CD14-positive monocyte (primary cell): ENCODE measurements at places on chromosomes 12 and 14. TPM values are rescaled to one million over a fixed set of nuclear protein-coding genes. Genes with fewer than 3 reads are reported as not detected.
A peak's percentile ranks its signal among the peaks of the same experiment; 100 is the strongest.

DNA sequence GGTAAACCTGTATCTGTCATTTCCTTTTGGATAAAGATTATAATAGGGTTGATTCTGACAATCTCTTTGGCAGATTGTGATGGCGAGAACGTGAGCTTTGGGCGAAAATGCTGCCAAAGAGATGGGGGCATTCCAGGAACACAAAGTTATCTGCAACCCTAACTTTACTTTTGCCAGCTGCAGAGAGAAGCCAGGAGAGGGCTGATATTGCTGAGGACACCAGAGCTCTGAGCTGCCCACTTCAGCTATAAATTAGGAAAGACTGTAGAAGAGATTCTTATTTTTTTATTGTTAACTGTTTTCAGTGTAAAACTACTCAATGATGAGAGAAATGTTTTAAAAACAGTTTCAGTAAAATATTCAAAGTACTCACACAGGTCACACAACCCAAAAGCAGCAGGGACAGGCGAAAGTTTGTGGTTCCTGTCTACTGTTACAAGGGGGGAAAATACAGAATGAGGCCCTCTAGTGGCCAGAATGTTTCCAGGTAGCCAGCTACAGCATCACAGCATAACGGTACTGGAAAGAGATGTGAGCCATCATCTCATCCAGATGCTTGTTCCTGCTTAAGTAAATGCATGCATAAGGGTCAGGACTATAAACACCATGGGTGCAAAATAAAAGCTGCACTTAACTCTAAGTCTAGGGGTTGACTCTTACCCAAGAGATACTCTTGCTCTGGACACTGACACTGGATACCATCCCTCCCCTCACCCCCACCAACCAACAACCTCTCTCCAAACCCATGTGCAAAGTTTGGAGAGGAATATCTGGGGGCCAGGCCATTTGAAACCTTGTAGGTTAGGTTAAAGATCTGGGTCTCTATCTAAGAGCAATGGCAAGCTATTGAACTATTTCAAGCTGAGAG lies 498.4 kb downstream of the RMST start:
- H3K27me3 ChIP-seq: no peaks in the 10 kb centered on the region
- no peaks in the 10 kb centered on the region for H3K4me1 ChIP-seq
- no peak for DNase-seq
- H3K4me3 ChIP-seq: no peak overlapping the region
- no peak overlapping the region for H3K27ac ChIP-seq

GRCh38 chr14:84891404-84891803 lies 638.5 kb upstream of the FLRT2 start:
- no peaks in the 10 kb centered on the region for H3K36me3 ChIP-seq
- no peak for DNase-seq
- no peak overlapping the region for H3K27ac ChIP-seq

DNA sequence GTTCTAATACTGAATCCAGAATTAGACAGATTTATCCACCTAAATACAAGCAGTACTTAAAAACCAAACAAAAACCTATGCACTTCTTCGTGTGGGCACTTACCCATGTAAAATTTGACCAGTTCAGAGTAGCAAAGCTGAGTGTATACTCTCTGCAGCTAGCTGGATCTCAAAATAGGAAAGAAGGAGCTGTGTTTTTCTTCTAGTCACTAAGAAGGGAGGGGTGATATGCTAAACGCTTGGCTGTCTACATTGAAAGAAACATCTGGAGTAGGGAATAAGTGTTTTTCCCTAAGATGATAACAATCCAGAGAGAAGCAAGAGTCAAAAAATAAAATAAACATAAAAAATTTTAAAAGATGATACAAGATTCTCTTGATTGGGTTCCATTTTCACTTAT lies 20.0 kb downstream of the RBMS2 start:
- DNase-seq: no peak
- H3K36me3 ChIP-seq: no peaks in the 10 kb centered on the region
- H3K27ac ChIP-seq: no peak overlapping the region
- no peak overlapping the region for H3K4me3 ChIP-seq
- H3K4me1 ChIP-seq: peaks cover 26% of the 10 kb centered on the region

DNA sequence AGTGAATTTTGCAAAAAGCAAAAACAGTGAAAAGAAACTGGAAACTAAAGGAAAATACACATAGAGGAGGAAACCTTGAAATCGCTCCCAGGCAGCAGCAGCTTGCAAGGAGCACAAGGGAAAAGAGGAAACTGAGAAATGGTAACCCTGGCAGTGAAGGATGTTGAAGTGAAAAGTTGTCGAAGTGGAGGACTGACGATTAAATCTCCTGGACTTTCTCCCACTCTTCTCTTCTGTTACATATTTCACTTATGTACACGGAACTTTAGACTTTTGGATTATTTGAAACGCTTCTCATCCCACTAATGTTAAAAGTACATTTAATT lies 388.8 kb upstream of the USP15 start:
- peak overlapping the region; percentile 53 for H3K27ac ChIP-seq
- no peaks in the 10 kb centered on the region for H3K27me3 ChIP-seq
- H3K4me3 ChIP-seq: peak overlapping the region; percentile 64
- no peaks in the 10 kb centered on the region for H3K36me3 ChIP-seq
- peaks cover 32% of the 10 kb centered on the region for H3K4me1 ChIP-seq

DNA sequence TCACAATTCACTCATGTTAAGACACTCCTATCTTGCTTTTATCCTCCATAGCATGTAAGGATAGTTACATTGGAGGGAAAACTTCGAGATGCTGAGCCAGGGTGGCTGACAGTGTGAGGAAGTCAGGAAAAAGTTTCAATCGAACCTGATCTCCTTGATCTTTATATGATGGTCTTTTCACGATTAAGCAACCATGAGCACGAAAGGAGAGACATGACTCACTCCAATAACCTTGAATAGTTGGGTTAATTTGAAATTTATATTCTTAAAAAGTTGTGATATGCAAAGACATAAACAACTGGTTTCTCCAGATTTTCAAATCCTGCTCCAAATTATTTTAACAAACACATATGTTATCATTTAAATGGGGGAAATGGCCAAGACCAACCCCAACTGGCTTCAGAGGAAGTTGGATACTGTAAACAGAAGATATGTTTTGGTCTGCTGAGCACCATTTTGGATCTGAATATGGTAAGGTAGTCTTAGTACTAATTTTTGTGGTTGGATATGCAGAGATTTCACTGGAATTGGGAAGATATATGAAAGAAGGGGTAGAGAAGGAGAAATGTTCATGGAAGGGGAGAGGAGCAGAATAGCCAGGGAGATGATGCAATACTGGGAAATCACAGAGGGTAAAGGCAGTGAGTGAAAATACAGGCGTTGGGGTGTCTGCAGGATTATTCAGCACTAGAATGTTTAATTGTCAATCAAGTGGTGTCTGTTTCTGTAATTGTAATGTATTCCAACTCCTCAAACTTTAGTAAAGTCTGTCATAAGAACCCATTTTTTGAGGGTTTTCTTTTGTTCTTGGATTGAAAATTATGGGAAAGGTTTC lies 185.2 kb upstream of the SLC38A2 start:
- peaks cover 20% of the 10 kb centered on the region for H3K4me1 ChIP-seq
- H3K27me3 ChIP-seq: no peaks in the 10 kb centered on the region
- peak; percentile 24 for DNase-seq
- no peak overlapping the region for H3K27ac ChIP-seq

DNA sequence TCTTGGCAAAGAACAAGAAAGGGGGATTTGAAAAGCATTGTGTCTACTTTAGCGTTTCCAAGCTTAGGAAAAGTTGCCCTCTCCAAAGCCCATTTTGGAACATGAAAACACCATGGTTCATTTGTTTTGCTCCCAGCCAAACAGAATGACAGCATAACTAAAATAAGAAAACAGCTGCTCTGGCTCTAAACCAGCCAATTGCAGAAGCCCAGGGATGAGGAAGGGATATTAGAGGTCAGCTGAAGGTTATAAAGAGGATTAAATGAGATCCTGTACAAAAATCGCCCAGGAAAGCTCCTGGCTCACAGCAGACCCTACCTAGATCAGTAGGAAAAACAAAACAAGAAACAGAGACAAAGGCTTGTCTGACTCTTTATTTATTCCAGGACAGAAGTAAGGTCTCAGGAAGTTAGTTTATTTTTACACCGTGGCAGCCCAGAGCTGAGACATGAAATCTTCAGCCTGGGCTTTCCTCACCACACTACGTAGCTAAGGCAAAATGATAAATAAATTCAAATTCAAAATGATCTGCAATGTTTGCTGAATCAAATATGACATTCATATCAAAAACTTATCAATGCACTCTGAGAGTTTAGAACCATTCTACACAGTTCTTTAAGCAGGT lies 25.9 kb downstream of the SPX start:
- no peaks in the 10 kb centered on the region for H3K27me3 ChIP-seq
- H3K4me3 ChIP-seq: no peak overlapping the region
- no peak for DNase-seq
- no peak overlapping the region for H3K27ac ChIP-seq
- H3K36me3 ChIP-seq: no peaks in the 10 kb centered on the region
- H3K4me1 ChIP-seq: no peaks in the 10 kb centered on the region

GRCh38 chr14:54207075-54207474 lies 189.7 kb upstream of the CDKN3 start:
- no peaks in the 10 kb centered on the region for H3K36me3 ChIP-seq
- no peak overlapping the region for H3K27ac ChIP-seq
- H3K4me3 ChIP-seq: no peak overlapping the region

DNA sequence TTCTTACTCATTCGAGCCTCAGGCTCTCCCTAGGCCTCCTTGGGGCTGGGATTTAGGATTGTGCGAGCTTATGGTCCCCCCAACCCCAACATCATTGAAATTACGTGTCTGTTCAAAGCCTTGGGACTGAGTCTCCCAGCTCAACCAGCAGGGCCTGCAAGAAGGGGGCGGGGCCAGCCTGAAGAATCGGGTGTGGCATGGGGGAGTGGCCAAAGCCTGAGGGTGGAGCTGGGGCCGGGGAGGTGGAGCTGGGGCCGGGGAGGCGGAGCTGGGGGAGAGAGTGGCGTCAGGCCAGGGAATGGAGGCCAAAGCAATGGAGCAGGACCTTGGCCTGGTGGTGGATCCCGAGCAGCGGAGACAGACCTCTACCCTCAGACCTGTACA lies 24.3 kb upstream of the HSPB8 start:
- no peaks in the 10 kb centered on the region for H3K27me3 ChIP-seq
- no peaks in the 10 kb centered on the region for H3K4me1 ChIP-seq
- H3K4me3 ChIP-seq: no peak overlapping the region

DNA sequence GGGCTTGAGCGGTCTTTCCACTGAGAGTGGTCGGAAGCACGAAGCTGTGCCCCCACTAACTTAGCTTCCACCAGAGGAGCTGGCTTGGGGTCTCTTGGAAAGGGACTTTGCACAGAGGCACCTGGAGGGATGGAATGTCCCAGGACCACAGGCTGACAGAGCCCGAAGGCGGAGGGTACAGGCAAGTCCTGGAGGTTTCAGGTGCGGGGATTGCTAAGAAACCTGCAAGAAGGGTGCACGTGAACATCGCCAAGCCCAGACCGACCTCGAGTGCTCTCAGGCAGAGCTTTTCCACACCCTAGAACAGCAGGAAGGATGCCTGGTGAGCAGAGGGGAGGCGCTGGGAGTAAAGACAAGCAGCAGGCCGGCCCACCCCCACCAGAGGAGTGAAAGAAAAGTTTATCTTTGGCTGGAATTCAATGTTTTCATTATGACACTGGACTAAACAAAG lies 61.6 kb downstream of the SERPINA3 start:
- H3K4me1 ChIP-seq: no peaks in the 10 kb centered on the region
- H3K27ac ChIP-seq: no peak overlapping the region
- DNase-seq: no peak

GRCh38 chr14:102063808-102064429 lies 22.9 kb downstream of the HSP90AA1 start:
- H3K36me3 ChIP-seq: no peaks in the 10 kb centered on the region
- no peak for DNase-seq
- H3K27me3 ChIP-seq: no peaks in the 10 kb centered on the region
- no peaks in the 10 kb centered on the region for H3K4me1 ChIP-seq

- peaks cover 98% of the 10 kb centered on the region for H3K27me3 ChIP-seq
- H3K36me3 ChIP-seq: no peaks in the 10 kb centered on the region
- H3K4me1 ChIP-seq: no peaks in the 10 kb centered on the region
- no peak overlapping the region for H3K4me3 ChIP-seq
- no peak for DNase-seq
Measured at GRCh38 chr12:54038284-54038870, 5.5 kb downstream of the HOXC5 start.

- H3K27me3 ChIP-seq: no peaks in the 10 kb centered on the region
- no peak overlapping the region for H3K27ac ChIP-seq
- no peaks in the 10 kb centered on the region for H3K36me3 ChIP-seq
- no peak for DNase-seq
- H3K4me3 ChIP-seq: no peak overlapping the region
- H3K4me1 ChIP-seq: no peaks in the 10 kb centered on the region
Measured at GRCh38 chr14:54738009-54738408, 164.6 kb downstream of the GCH1 start.

DNA sequence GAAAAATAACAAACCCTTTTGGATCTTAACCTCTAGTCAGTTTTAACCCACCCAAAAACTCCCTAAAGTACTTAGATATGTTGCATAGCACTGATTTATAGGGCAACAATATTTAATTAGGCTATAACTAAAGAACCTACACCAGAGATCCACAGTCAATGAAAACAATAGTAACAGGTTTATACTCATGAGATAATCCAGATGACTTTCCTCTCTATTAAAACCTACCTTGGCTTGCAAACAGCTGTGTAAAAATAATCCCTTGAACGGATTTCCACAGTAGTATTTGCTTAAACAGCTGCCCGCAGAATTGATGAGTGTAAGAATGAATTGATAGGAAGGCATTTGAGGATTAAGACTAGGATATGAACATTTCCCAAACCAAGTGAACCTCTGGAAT lies 104.3 kb upstream of the PTPRR start:
- H3K27ac ChIP-seq: no peak overlapping the region
- H3K4me3 ChIP-seq: no peak overlapping the region
- no peak for DNase-seq

The CLECL1 gene
- polyA plus RNA-seq: 11.4 TPM

The ASB2 gene
- 1.4 TPM for polyA plus RNA-seq

The EML1 gene
- not detected for polyA plus RNA-seq

The AGAP2 gene
- 0.20 TPM for polyA plus RNA-seq

The PTPRO gene
- 4.1 and 12.0 TPM in 2 replicates for polyA plus RNA-seq
